NCI-H2107 (cell line): ENCODE measurements at places on chromosomes 13 and 19.

DNA sequence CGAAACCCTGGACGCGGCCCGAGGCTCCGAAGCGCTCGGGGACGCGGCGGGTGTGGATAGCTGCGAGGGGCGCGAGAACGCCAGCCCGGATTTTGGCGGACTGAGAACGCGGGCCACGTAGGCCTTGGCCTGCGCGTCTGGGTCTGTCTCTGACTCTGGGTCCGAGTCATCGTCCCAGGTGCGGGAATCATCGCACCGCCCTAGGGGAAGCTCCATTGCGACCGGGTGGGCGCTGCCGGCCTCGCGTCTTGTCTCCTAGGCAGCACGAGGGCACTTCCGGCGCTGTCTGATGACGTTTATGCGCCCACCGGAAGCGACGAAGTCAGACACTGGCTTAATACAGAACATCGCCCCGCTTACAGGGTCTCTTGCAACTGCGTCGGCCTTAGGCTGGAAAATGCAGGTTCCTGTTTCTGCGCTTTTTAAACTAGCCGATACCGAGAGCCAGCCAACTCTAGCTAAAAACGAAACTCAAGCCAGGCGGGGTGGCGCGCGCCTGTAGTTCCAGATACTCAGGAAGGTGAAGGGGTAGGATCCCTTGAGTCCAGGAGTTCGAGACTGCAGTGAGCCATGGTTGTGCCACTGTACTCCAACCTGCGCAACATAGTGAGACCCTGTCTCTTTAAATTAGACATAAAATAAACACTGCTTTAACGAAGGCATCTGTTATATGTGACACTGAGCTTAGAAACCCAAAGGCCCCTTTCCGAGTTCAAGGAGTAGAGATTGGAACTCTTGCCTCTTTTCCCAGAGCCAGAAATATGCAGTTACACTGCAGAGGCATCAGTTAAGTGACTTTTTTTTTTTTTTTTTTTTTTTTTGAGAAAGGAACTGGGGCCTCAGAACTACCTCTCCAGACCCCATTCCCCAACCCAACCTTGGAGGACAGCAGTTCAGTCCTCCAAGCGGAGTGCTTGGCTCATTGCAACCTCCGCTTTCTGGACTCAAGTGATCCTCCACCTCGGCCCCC, at the start of gene FBXW9:
Gene FBXW9, minus strand, starts transcription at position 266 of the 970 bp plus-strand sequence. Its CDS starts 50 bp downstream, at position 216.
- peak; percentile 78 for DNase-seq

DNA sequence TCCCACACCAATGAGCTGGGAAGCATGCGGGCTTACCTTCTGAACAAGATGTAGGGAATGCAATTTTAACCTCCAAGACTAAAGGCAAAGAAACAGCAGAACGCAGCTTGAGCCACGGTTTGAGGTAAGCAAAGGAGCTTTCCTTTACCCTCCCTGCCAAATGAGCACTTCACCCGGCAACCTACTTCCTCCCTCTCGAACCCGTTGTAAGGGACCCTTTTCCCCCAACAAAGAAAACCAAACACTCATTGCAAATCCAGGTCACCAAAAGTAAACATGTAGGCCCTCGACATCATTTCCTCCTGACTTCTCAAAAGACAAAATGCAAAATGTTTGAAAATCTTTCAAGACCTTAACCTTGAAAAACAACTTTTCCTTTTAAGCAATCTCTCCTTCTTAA, 65.3 kb downstream of the ABCC4 start:
- no peak for DNase-seq

DNA sequence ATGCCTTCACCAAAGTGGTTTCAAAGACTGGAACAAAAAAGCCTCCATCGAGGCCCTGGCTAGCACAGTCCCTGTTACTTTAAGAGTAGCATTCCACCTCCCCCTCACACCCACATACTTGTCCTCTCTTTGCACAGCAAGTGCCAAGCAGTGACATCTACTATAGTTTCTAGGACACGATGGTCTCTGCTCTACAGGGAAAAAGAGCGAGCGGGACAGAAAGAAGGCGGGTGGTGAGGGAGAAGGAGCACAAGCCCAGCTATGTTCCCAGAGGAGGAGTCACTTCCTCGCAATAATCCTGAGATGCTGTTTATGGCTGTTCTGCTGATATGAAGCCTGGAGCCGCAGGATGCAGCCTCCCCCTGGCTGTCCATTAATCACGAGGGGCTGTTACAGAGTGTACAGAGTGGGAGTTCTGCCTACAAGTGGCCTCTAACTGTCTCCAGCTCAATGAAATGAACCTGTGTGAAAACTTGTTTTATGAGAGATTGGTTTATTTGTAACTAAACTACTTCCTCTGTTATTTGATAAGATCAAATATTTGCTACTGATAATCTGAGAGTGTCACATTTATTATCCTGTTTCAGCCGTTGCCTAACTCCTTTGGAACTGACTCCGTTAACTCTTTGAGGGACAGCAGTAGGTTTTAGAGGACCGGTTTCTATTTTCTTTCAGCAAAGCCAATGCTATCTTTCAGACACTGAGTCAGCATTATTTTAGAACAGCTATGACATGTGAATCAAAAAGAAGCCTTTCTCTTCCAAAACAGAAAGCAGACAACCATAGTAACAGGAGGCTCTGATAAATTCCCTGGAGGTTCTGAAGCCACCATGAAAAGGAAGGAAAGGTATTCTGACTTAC, 208.0 kb downstream of the SPRY2 start:
- DNase-seq: no peak

- DNase-seq: no peak
Observed at GRCh38 chr19:16893686-16893989, 4.8 kb downstream of the F2RL3 start.

DNA sequence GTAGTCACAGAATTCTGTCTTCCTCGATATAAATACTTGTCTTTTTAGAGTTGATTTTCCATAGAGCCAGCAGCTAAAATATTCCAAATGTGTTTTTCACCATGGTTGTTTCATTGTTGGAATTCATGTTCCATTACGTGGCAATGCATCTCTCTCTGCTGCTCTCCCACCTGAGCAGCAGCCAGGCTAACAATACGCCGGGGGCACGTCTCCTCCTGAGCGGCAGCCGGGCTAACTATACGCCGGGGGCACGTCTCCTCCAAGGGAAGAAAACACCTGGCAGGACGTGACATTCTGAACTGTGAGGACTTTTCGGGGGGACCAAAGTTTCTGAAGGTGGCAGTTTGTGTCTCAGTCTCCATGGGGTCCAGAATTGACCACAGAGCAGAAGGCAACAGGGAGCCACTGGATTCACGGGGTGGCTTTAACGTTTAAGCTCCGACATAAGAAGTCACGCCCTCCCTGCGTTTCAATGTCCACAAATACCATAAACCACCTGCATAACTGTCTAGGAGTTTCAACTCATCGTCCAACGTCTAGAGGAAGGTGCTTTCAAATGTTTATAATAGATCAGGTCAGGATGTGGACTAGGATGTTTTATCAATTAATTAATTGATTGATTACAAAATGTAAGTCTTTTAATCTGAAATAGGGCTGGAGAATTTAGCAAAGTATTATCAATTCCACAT, 15.1 kb downstream of the PLPP2 start:
- DNase-seq: no peak

GRCh38 chr13:106696140-106696539, 128.2 kb upstream of the ARGLU1 start:
- DNase-seq: no peak
